H4 (cell line): ENCODE measurements at places on chromosomes 3 and 15. TPM values are rescaled to one million over a fixed set of nuclear protein-coding genes. Genes with fewer than 3 reads are reported as not detected.

GRCh38 chr3:65045138-65045537 lies 357.3 kb upstream of the ADAMTS9 start:
- DNase-seq = no peak

DNA sequence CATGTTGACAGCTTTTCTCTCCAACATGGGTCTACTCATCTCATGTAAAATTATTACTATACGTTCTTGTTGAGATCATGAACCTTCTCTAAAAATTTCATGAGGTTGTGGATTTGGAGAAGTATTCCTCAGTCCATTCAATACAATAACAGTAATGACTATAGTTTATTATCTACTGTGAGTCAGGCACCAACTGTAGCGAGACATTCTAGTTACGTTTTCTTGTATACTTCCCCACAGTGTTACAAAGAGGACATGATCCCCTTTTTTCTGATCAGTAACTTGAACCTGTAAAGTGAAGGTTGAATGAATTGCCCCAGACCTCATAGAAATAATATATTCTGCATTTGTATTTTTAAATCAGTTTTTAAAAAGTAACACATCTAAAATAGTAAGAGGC lies 76.4 kb downstream of the AKAP13 start:
- no peak for DNase-seq

GRCh38 chr3:168006584-168006983 lies 89.1 kb downstream of the GOLIM4 start:
- DNase-seq = no peak

DNA sequence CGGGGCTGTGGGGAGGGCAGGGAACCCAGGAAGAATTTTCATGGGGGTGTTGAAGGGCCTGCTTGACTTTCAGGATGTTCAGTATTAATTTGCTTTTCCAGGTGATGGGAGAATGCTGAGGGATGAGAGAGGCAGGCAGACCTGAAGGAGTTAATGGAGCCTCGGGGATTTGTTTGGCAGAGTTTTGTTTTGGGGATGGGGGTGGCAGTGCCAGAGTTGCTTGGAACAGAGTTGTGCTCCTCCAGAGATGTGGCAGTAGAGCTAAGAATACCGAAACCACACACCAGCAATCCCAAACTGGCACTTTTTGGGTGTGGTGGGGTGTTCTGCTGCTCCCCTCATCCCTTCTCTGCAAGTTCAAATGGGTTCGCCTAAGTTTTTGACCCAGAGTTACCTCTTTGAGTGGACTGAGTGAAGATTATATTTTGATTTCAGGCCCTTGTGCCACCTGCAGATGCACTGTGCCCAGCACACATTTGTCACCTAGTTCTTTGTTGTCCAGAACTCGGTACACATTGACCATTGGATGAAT lies 1.6 kb downstream of the BOC start:
- DNase-seq = no peak

GRCh38 chr3:14305324-14305723 lies 97.1 kb upstream of the SLC6A6 start:
- no peak for DNase-seq

DNA sequence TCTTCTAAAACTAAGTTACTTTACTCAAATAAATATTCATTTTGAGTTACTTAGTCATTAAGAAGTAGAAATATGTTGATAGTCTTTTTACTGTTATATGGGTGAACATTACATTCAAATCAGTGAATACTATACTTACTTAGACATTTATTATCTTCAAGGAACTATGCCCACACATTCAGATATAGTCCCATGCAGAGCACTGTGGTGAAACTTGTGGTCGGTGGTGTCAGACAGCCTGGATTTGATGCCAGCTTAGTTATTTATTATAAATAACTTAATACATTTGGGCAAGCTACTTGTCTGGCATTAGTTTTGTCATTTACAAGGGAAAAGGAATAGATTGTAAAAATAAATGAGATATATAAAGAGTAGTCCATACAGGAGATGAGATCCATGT lies 149.5 kb downstream of the RAP2B start:
- DNase-seq = no peak

DNA sequence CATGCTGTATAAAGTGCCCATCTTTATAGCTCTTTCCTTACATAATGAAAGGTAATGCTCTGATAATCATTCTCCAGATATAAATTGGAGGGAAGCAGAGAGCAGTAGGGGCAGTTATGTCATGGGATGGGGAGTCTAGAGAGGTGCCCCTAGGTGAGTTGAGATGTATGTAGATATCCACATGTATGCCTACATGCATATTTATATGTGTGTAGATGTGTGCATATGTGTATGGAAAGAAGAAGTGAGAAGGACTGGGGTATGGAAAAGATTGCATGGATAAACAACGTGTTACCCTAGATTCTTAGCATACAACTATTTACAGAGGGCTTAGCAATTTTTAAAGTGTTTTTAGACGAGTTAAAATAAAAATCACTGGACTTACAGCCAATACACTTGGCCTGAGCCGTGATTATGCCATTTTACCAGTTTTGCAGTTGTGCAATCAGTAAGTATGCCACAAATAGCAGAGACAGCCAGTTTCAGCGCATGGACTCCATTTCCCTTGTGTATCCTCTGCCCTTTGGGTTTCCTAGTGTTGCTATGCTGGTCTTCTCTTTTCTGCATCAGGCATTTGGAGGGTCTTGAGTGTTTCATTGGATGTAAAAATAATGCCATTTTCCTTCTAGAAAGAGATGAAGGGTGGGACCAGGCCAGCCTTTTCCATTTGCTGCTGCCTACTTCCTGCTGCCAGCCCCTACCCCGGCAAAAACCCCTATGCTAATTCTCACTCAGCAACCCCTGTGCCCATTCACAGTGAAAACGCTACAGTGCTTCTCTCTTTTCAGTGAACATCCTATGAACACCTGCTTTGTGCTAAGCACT lies 199.4 kb upstream of the NR2E3 start:
- no peak for DNase-seq

DNA sequence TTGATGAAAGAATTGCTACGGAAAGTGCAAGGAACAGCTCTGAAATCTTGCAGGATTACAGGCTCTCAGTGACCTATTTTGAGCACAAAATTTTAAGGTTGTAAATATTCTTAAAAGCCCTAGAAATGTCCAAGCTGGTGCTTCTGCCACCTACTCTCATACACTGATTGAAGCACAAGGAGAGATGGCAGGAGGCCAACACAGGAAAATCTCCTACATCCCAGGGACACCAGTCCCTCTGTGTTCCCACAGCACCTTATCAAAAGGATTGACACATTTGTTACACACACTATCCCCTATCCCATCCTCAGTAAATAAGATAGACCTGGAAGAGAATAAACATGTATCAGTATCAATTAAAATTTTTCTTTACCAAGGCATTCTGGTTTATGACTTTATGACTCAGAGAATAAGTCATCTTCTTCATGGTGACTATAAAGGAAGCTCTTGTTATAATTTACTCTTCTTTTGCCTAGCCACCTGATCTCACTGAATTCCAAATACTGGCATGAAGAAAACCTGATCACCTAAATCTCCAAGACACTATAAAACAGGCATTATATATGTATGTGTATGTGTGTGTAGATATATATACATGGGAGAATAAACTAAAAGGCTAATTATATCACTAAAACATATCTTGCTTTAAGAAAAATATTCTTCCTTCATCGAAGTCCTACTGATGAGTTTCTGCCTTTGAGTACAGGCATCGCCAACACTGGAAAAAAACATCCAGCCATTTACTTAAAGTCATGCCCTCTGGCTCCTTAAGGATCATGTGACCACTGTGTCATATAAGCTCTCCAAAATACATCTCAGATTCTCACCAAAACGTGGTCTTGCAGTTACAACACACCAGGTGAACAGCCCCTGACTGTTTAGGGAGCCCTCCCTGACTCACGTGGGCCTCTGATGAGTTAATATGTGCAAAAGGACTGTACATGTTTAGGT lies 208.1 kb upstream of the NR2F2 start:
- no peak for DNase-seq

- no peak for DNase-seq
Observed at GRCh38 chr15:48091522-48091921, 29.3 kb upstream of the SLC24A5 start.

GRCh38 chr15:40061212-40061901 lies 22.4 kb upstream of the SRP14 start:
- DNase-seq = no peak

- no peak for DNase-seq
Observed at GRCh38 chr3:150377601-150378300, 30.3 kb upstream of the TSC22D2 start.

DNA sequence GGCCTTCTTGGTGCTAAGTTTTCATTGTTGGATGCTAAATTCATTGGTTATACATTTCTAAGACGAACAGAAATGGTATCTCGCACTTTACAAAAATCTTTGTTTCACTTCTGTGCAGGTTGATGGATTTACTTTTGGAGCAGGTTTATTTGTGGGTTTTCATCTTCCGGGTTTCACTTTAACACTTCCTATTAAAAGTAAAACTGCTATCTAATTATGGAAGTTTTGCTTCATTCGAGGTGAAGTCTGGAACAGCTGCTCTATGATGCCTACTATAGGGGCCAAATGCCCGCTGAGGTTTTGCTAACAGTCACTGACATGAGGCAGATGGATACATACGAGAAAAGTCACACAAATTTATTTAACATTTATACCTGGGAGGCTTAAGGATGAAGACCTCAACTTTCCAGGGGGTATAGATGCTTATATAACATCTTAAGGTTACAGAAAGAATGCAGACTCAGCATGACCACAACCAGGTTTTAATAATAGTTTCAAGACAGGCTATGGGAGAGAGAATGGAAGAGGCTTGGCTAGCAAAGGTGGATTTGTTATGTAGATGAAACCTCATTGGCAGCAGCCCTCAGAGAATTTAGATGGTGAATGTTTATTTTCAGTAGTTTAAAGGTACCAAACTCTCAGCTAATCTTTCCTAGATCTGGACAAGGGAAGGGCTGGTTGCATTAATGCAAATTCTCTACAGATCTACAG lies 54.2 kb downstream of the OSTN start:
- no peak for DNase-seq

DNA sequence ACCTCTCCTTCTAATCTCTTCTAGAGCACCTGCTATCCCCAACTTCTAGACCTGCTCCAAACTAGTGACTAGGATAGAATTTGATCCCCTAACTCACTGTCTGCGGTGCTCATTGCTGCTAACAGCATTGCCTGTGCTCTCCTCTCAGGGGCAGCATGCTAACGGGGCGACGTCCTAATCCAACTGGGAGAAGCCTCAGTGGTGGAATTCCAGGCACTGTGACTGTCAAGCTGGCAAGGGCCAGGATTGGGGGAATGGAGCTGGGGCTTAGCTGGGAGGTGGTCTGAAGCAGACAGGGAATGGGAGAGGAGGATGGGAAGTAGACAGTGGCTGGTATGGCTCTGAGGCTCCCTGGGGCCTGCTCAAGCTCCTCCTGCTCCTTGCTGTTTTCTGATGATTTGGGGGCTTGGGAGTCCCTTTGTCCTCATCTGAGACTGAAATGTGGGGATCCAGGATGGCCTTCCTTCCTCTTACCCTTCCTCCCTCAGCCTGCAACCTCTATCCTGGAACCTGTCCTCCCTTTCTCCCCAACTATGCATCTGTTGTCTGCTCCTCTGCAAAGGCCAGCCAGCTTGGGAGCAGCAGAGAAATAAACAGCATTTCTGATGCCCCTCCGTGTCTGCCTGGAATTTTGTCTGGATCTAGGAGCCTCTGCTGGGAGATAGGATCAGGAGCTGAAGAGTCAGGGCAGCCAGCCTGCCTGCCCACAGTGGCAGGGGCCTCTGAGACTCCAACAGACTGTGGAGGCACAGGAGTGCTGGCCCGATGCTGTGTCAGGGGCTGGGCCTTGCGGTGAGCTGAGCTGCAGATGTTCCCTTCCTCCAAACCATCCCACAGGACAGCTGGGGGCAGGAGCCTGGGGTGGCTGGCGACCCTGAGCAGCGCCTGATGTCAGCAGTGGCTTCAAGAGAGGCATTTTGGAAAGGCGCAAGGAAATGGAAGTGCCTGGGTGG lies 3.0 kb downstream of the ISLR start:
- no peak for DNase-seq

GRCh38 chr3:159763011-159763601 lies 225.5 kb upstream of the IL12A start:
- DNase-seq = peak; percentile 64

DNA sequence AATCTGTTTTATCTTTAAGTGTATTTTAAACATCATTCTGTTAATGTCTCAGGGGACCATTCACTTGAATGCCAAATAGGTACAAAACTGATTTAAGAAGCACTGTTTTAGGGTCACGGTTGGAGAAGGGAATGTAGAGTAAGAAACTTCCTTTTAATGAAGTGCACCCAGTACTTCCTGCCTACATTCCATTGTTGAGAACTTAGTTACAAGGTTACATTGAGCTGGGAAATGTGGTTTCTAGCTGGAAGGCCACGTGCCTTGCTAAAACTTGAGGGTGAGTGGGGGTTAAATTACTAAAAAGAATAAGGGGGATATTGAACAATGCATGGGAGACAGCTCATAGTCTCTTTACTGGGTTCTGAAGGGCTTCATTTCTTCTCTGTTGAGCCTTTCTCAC lies 78.3 kb upstream of the TBC1D5 start:
- DNase-seq = no peak

GRCh38 chr3:67478423-67478822 lies 176.0 kb downstream of the SUCLG2 start:
- no peak for DNase-seq

- peak; percentile 97 for DNase-seq
Observed at GRCh38 chr15:41230650-41231421, at the start of the genes CHP1 and EXD1. Gene CHP1, plus strand, starts transcription at chr15:41231268. Its CDS starts 115 bp downstream, at chr15:41231383. Gene EXD1, minus strand, starts transcription at chr15:41230757. Its CDS starts 4,182 bp downstream, at chr15:41226575.

DNA sequence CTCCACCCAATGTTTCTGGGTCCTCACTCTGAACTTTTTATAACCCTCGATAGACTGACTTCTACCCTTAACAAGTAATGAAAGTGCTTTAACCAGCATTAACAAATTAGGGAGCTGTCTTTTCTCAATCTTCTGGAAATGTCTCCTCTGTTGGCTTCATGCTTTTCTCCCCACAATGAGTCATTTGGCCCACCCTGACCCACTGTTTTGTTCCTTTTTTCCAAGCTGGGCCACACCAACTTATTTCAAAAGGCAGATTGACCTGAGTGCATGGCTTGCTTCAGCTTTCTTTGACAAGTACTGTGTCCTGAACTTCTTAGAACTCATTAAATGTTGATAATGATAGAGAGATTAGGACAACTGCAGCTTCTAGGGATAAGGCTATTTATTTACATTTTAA lies 199.6 kb upstream of the SEMA6D start:
- DNase-seq = no peak

The CCR4 gene
- total RNA-seq = not detected in 2 replicates

The CYP8B1 gene
- total RNA-seq = not detected in 2 replicates

The COLQ gene
- total RNA-seq = not detected in 2 replicates

The ZDHHC23 gene
- 3.9 and 5.1 TPM in 2 replicates for total RNA-seq
